ENCODE measurements at places on chromosomes 3 and 15.
A peak's percentile ranks its signal among the peaks of the same experiment; 100 is the strongest.

DNA sequence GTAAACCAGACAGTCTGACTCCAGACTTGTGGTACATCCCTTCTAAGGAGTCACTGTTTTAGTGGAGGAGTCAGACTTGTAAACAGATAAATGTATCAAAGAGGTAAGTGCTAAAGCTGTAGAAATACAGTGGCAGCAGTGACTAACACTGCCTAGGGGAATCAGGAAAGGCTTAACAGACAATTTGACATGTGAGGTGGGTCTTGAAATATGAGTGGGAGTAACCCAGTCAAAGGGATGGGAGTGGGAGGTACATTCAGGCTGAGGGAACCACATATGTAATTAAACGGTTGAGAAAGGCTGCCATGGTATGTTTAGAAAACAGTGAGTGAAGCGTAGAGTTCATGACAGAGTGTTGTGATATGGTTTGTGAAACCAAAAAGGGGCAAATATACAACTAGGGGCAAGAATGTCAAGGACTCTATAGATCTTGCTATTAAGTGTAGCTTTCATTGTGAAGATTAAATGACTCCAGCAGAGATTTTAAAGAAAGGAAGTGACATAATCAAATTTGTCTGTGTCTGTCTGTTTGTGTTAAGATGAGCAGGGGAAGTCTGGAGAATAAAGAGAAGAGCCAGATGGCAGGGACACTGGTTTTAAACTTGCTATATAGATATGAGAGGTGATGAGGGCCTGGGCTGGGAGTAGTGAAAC is 11.2 kb upstream of the ALCAM start:
- H3K4me1 ChIP-seq = no peaks in the 10 kb centered on the region
- no peaks in the 10 kb centered on the region for H3K36me3 ChIP-seq
- H3K27ac ChIP-seq = no peak overlapping the region
- no peaks in the 10 kb centered on the region for H3K27me3 ChIP-seq

DNA sequence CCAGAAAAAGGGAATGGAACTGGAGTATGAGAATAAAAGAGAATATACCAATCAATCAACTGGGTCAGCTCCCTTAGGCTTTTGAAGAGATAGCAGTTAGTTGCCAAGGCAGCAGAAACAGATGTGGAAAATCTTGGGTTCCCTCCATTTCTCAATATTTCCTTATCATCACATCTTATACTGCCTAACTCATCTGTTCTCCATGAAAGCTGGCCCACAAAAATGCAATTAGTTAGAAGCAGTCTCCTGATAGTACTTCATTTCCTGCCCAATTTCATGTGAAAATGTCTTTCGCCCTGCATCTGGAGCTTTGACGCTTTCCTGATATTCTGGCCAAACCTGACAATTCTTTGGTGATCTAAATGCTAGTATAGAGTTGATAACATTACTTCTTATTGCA is 30.1 kb upstream of the SPTSSB start:
- H3K4me1 ChIP-seq = no peaks in the 10 kb centered on the region
- H3K27me3 ChIP-seq = no peaks in the 10 kb centered on the region
- no peak for DNase-seq
- H3K36me3 ChIP-seq = no peaks in the 10 kb centered on the region
- no peak overlapping the region for H3K27ac ChIP-seq

DNA sequence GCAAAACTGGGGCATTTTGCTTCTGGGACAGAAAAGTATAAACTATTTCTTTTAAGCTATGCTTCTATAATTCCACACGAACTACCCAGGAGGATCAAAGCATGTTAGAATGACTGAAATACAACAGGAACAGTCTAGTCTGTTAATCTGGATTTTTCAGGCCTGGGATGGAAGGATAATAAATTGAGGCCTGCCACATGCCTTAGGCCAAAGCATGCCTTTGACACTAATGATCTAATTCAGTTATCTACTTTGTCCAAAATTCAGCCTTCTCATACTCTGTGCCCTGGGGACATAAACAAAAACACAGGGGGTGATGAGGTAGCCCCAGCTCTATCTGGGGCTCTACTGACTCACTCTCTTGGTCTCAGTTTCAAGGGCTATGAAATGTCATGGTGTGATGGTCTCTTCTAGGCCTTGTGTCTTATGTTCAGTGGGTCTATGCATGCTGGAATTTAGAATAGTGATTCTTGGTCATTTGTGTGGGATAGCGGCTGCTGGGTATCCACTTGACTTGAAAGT is 32.5 kb downstream of the GAP43 start:
- no peaks in the 10 kb centered on the region for H3K36me3 ChIP-seq
- no peaks in the 10 kb centered on the region for H3K4me1 ChIP-seq
- no peak for DNase-seq
- no peak overlapping the region for H3K27ac ChIP-seq

- no peak overlapping the region for H3K4me3 ChIP-seq
- no peaks in the 10 kb centered on the region for H3K36me3 ChIP-seq
- H3K4me1 ChIP-seq = no peaks in the 10 kb centered on the region
- H3K27ac ChIP-seq = no peak overlapping the region
Observed at GRCh38 chr3:129383292-129383860, 45.1 kb downstream of the EFCAB12 start.

GRCh38 chr3:77146004-77146403 is 106.1 kb downstream of the ROBO2 start:
- H3K27me3 ChIP-seq = no peaks in the 10 kb centered on the region
- H3K4me1 ChIP-seq = no peaks in the 10 kb centered on the region
- no peak overlapping the region for H3K27ac ChIP-seq
- DNase-seq = no peak
- no peaks in the 10 kb centered on the region for H3K36me3 ChIP-seq

DNA sequence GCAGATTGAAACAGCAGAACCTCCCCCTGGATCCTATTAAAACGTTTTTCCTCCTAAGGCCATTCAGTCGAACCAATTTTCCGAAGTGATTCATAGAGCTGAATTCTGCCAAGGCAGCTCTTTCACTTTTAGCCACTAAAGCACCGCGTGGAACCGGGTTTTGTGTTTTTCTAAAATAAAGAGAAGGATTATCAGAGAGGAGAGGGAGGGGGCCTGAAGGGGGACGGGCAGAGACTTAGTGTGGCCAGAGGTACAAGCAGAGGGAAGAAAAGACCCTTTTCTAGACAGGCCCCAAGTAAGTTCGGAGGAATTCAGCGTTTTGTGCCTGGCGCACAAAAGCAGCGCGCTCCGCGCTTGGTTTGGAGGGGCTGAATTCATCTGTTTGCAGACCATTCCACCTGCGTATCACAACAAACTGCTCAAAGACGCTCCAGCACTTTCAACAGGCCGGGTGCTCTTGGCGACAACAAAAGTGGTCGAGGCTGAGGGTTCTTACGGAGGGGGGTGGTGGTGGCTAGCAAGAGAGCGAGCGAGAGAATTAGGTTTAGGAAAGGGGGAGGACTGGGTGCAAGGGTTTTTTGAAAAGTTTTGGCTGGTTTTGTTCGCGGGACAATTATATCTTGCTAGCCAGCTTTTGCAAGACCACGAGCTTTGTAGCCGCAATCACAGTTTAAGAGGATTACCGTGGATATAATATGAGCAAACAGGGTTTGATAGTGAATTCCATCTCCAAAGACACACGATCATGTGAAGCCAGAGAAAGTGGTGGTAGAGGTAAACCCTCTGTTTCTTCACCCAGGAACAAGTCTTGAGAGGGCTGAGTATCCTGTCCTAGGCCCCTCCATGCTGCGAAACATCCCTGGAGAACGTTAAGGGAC is 1.2 kb upstream of the FEZF2 start:
- DNase-seq = no peak
- H3K27ac ChIP-seq = no peak overlapping the region
- H3K36me3 ChIP-seq = no peaks in the 10 kb centered on the region
- H3K27me3 ChIP-seq = peaks cover 100% of the 10 kb centered on the region
- no peaks in the 10 kb centered on the region for H3K4me1 ChIP-seq
- H3K4me3 ChIP-seq = peak overlapping the region; percentile 31

DNA sequence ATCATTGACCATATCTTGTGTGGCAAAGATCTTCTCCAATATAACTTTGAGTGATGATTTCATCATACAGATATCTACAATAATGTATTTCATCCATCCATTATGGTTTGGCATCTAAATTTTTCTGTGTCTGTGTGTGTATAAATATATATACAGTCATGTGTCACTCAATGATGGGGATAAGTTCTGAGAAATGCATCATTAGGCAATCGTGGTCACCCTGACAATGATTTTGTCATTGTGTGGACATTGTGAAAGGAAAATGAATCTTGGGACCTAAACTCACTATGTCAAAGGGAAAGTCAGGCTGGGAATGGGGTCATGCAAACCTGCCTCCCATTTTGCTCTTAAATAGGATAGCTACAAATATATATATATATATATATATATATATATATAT is 12.4 kb downstream of the CFAP161 start:
- no peaks in the 10 kb centered on the region for H3K27me3 ChIP-seq
- H3K4me3 ChIP-seq = no peak overlapping the region
- H3K27ac ChIP-seq = no peak overlapping the region
- DNase-seq = no peak

DNA sequence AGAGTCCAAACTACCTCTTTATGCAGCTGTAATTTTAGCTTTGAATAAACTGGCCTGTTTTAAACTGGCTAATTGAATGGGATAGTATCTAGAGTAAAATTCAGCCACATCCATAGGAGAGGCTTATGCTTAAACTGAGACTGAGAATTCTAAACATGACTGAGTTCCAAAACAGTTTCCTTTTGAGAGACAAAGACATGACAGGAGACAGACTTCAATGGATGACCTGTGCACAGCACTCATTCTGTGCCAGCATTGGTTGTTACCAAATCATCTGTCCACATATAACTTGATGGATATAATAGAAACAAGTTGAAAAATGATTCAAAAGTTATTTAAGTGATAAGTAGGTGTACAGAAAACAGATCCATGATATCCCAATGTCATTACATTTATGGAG is 20.9 kb downstream of the IL12A start:
- H3K4me3 ChIP-seq = no peak overlapping the region
- no peaks in the 10 kb centered on the region for H3K27me3 ChIP-seq
- no peak for DNase-seq

DNA sequence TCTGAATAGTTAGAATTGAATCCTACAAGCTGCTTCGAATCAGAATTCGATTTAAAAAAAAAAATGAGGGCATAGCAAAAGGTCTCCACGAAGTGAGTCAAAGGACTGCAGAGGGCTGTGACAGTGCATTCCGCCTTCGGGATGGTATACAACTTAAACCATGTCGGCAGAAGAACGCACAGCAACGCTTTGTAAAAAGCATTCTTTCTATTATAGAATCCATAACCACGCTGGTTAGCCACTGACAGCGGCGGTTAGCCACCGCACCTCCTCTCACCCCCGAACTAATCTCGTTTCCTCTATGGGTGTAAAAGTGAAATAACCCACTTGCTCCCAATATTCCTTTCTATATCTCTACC is 664 bp upstream of the PIK3CA start:
- no peak for DNase-seq
- H3K27me3 ChIP-seq = no peaks in the 10 kb centered on the region
- H3K36me3 ChIP-seq = no peaks in the 10 kb centered on the region
- H3K4me3 ChIP-seq = peak overlapping the region; percentile 99
- peaks cover 12% of the 10 kb centered on the region for H3K4me1 ChIP-seq
- peak overlapping the region; percentile 99 for H3K27ac ChIP-seq

DNA sequence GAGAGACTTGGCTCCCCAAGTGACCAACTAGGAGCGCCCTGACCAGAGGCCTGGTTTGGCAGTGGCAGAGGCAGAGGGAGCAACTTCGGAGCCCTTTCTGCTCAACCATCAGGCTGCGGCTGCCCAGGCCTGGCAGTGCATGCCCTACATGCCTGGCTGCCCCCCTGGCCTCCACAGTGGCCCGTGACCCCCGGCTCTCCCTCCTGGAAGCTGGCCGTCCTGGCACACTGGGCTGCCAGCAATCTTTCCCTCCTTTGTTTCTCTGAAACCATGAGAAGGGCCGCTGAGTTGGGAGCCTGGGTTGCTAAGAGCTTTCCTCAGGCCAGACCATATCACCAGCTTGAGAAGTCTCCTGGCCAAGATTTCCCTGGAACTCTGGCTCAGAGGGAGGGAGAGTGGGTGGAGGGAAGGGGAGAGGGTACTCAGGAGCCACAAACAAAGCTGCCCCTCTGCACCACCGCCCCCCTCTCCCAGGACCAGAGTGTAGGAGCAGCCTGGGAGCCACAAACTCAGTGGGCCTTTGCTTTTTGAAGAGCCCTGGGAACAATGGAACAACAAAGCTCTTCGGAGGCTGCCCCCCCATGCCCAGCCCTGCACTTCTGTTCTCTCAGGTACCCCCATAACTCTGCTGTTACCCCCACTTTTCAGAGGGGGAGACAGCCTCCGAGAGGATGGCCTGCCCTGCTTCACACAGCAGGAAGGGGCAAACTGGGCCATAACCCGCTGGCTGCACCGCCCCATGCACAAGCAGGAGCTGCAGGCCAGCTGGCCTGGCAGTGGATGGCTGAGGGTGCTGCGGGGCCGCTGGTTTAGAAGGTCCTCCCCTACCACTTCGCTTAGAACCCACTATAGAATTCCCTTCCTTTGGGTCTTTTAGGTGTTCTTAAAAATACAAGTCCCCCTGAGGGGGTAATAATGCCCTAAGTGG is 11.3 kb downstream of the CORO2B start:
- peaks cover 3% of the 10 kb centered on the region for H3K4me1 ChIP-seq
- no peak overlapping the region for H3K4me3 ChIP-seq

DNA sequence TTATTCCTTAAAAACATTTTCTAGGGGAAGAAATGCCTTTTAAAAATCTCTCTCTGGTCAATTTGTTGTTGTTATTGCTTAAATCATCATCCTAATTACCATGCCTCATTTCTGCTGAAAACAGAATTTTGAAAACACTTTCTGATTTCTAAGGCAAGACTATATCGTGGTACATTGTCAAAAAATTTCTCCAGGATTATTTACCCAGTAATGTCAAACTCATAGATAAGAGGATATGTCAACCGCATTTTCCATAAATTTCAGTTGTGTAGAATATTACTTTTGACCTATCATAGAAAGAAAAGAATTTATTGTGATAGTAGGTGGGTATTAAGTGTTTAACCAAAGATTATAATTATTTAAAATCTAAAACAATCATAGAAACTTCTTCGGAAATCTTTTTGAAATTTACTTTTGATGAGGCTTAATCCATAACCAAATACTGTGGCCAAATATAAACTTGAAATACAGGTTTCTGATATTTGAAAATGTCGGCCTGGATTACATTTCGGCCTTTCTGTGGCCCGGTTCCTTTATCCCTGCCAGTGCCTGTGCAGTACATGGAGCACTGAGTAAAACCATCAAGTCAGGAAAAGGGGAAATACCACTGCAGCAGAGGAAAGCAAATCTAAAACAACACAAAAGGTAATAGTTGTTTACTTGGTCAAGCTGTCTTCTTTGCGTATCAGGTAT is 173.4 kb downstream of the MYRIP start:
- H3K36me3 ChIP-seq = no peaks in the 10 kb centered on the region
- no peak overlapping the region for H3K27ac ChIP-seq
- DNase-seq = no peak

- H3K27ac ChIP-seq = no peak overlapping the region
- no peak overlapping the region for H3K4me3 ChIP-seq
- H3K36me3 ChIP-seq = no peaks in the 10 kb centered on the region
- H3K27me3 ChIP-seq = no peaks in the 10 kb centered on the region
Observed at GRCh38 chr15:29860872-29861271, 38.6 kb upstream of the TJP1 start.

DNA sequence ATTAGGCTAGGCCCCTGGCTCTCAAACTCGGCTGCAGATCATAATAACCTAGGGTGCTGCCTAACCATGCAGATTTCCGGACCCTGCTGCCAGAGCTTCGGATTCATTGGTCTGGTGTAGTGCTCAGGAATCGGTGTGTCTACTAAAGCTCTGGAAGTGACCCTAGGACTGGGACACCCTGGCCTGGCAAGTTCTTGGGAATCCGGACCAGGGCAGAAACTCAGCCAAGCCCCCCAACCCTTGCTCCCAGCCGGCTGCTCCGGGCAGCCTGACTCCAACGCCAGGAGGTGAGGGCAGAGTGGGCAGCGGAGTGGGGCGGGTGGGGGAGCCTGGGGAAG is 23.0 kb downstream of the IGDCC3 start:
- H3K4me1 ChIP-seq = no peaks in the 10 kb centered on the region
- H3K4me3 ChIP-seq = no peak overlapping the region
- H3K36me3 ChIP-seq = no peaks in the 10 kb centered on the region
- no peak for DNase-seq
- H3K27me3 ChIP-seq = no peaks in the 10 kb centered on the region
- H3K27ac ChIP-seq = no peak overlapping the region
